ENCODE measurements at places on chromosomes 5 and 9. TPM values are rescaled to one million over a fixed set of nuclear protein-coding genes. Genes with fewer than 3 reads are reported as not detected.

- DNase-seq = no peak
Measured at GRCh38 chr5:158546748-158547147, 553.0 kb downstream of the EBF1 start.

GRCh38 chr5:179731791-179732411 is 721 bp upstream of the MAML1 start:
- DNase-seq = peak; percentile 44

DNA sequence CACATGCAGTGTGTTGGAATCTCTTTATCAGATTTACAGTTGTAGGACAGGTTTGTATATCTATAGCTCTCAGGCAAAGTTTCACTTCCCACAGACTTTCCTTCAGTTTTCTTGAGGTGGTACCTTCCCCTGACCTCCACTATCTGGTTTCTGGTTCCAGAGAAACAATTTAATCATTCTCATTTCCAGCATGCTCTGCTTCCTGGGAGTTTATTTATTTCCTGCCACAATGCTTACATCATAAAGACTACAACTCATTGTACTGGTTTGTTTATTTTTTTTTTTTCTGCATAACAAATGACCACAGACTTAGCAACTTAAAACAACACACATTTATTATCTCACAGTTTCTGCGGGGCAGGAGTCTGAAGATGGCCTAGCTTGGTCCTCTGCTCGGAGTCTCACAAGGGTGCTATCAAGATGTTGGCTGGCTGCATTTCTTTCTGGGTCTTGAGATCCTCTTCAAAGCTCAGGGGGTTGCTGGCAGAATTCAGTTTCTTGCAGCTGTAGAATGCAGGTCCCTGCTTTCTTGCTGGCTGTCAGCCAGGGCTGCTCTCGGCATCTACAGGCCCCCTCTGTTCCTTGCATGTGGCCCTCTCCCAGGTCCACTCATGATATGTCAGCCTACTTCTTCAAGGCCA is 247.7 kb downstream of the ENC1 start:
- DNase-seq = peak; percentile 4

DNA sequence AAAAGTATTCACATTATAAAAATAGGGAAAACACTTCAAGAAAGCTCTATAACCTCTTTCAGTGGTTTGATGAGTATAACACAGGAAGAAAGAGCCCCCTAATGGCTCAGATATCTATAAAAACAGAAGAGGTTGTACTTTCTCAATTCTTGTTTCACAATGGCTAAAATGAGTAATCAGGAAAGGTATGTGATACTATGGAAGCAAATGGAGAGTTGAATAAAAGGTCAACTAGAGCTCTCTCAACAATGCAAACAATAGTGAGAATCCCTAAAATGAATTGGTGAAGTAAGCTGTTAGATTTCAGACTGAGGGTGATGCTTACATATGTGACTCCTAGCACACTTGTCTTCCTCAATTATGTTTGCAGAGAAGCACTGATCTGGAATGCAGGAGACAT is 584.6 kb upstream of the CDH18 start:
- DNase-seq = peak; percentile 65

- no peak for DNase-seq
Measured at GRCh38 chr5:67142816-67143215, 53.8 kb downstream of the CD180 start.

- no peak for DNase-seq
Measured at GRCh38 chr9:3698076-3698475, 172.3 kb upstream of the RFX3 start.

DNA sequence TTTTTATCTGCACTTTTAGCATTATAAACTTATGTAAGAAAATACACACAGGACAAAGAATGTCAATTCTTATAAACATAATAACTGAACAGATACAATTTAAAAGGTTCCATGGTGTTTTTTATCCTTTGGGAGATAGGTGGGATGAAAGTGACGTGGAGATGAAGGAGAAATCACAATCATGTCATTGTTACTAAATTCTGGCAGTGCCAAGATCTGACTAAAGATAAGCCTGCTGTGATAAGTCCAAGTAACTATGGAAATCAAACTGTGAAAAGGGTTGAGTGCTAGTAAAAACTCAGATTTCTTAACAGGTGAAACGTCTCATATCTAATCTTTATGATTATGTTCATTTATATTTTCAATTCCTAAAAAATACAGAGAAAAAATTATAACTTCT is 11.1 kb downstream of the LEAP2 start:
- no peak for DNase-seq

The KCNMB1 gene
- not detected for total RNA-seq

The DDX4 gene
- not detected for total RNA-seq

DNA sequence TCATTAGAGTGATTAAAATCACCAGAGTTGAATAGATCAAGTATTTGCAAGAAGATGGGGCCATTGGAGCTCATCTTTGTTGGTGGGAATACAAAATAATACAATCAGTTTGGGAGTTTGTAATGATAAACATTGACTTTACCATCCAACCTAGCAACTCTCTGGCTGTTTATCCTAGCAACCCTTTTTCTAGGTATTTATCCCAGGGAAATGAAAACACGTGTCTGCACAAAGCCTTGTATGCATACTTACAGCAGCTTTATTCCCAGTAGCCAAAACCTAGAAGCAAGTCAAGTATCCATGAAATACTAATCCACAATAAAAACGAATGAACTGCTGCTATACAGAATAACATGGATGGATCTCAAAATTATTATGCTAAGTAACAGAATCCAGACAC is 152.7 kb upstream of the DAB2 start:
- no peak for DNase-seq

DNA sequence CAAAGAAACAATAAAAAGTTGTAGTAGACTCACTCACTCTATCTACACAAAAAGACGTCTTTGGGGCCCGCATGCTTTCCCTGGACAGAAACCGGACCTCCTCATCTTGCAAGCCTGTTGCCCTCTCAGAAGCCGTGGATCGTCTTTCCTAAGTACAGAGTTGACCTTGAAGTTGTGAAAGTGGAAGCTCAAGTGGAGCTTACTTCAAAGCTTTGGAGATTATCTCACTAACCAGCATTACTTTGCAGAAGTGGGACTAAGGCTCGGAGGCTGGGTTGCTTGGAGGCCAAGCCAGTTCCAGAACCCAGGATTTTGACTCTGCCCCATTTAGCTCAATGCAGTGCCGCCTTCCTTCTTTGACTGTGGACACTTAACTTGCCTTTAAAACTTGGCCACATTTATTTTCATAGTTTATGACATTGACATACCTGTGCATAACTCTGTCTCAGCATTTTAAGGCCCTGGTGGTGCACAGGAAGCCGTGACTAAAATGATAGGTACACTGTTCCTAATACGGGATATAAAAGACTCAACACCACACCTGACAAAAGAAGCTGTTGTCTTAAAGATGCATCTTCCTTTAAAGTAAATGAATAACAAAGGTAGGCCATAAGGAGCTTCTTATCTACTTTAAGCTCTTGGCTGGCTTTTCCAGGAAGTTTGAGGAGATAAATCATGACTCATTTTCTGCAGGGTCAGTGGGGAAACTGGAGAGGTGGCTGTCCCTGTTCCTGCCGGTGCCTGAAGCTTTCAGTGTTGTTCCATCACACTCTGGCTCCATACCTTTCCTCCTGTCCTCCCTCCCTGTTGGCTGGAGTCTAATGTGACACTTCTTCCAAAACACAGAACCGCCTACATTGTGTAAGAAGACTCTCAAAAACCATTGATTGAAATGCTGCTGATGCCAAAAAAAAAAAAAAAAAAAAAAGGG is 10.7 kb downstream of the SLC25A25 start:
- DNase-seq = no peak

DNA sequence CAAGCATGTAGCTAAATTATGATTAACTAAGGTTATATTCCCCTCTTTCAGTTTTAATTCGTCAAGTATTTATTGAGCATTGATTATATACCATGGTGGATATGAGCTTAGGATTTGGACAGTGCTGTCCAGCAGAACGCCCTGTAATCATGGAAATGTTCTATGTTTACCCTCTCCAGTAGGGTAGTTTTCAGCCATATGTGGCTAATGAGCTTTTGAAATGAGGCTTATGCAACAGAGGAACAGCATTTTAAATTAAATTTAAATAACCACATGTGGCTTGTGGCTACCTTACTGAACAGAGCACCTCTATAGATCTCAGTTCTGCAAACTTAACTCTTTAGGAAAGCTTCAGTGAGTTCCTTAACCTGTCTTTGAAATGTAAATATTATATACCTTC is 59.1 kb downstream of the JMY start:
- no peak for DNase-seq

- DNase-seq = no peak
Measured at GRCh38 chr9:94819161-94819687, 92.7 kb downstream of the AOPEP start.

- DNase-seq = no peak
Measured at GRCh38 chr9:78309066-78309465, 12.1 kb downstream of the PSAT1 start.

- no peak for DNase-seq
Measured at GRCh38 chr9:73684601-73685000, 532.9 kb downstream of the ANXA1 start.

DNA sequence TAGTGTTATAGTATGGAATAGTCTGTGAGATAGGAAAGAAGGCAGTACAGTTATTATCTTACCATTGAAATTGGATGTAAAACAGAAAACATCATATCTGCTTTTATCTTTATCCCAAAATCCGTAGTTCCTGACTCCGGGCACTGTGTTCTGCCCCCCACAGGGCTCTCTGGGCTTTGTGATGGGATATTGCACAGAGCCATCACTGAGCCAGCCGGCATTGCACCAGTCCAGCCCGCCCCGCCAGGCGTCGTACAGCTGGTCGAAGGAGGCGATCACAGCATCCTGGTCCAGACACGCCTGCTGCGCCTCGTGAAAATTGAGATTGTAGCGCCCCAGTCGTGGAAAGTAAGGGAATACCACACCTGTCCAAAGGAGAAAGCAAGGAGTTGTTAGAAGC is 76.4 kb downstream of the HAPLN1 start:
- no peak for DNase-seq

- no peak for DNase-seq
Measured at GRCh38 chr5:37645707-37646106, 194.1 kb downstream of the GDNF start.

DNA sequence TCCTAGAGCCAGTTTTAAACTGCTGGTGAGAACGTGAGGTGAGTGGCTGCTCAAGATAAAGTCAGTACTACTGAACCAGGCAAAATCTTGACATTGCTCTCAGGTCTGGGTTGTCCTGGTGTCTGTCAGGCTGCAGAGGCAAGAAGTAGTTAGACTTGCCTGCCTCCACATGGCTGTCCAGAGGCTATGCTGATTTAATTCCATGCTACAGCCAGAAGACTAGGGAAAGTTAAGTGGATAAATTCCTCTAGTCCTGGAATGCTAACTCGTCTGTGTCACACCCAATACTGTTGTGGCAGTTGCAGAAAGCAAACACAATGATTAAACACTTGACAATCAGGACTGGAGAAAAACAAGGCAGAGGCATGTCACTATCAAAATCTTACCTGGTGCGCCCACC is 118.9 kb downstream of the ACER2 start:
- DNase-seq = no peak

The THBS4 gene
- 1.4 TPM for total RNA-seq

The GDA gene
- total RNA-seq = 0.05 TPM

The PHYHD1 gene
- 0.23 TPM for total RNA-seq

DNA sequence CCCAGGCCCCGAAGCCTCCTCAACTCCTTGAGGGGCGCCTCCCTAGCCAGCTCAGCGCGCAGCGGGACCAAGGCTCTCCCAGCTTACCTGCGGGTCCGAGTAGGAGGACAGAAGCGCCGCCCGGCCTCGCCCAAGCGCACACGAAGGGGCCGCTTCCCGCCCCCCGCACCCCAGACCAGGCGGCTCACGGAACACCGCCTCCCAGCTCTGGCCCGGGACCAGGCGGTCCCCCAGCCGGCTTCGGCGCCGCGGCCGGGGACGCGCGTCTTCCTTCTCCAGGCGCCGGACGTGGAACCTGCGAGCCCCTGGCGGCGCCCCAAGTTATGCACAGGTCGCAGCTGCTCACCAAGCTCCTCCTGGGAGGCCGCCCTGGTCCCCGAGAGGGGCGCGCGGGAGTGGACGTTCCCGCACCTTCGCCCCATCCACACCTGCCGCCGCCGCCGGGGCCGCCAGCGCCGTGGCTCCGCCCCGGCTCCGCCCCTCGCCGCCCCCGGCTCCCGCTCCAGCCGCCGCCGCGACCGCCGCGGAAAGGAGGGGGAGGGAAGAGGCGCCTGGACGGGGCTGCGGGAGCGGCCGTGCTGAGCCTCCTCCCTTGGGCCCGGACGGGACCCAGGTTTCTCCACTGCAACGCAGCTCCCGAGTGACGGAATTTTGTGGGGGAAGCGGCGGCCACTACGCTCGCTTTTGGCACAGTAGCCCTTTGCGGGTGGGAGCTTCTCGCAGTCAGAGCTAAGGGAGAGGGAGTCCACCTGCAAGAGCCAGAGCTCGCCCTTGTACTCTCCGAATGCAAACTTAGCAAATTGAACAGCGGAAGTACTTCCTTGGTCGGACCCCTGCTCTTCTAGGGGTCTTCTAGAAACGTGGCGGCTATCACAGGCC is 77.5 kb upstream of the IFNE start:
- no peak for DNase-seq

The F2RL2 gene
- total RNA-seq = 30.9 TPM

GRCh38 chr9:130927995-130928900 is 10.8 kb downstream of the FIBCD1 start:
- DNase-seq = no peak

The OCLN gene
- 7.4 TPM for total RNA-seq

The GCNT4 gene
- 0.41 TPM for total RNA-seq

The RHOBTB3 gene
- 47.1 TPM for total RNA-seq
